Activated naive CD8-positive, alpha-beta T cell treated with anti-CD3 and anti-CD28 coated beads, Interleukin-2, amount 50 U/mL, for 24 hours (primary cell): ENCODE measurements at places on chromosomes 4 and X.

DNA sequence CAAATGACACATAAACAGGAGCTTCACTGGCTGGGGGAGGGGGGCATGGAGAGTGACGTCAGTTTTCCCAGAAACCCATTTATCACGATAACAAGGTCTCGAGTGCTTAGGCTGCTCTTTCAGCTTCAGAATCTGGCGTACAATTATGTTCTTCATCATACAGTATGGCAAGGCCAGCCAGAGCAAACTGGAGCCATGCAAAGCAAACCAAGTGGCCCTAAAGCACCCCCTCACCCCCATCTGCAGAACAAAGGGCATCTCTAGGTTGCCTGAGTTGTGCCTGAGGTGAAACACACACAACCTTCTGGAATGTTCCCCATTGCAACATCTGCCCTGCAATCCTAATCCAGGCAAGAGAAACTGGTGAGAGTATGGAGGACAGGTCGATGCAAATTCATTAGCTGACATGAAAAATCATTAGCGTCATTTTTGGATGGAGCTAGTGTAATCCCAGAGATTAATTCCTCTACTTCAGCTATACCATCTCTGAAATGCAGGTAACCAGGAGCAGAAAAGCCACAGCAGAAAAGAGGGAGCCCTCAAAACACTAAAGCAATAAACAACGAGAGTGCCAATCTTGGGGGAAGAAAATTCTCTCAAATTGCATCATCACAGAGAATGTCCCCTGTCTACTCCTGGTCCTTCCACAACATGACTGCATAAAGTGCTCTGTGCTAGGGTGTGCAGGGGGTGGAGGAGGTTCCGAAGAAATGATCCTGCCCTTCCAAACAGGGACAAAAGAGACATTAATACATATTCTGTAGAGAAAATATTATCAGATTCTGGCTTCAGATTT is 1.8 kb downstream of the SEPTIN6 start:
- no peaks in the 10 kb centered on the region for H3K27me3 ChIP-seq
- H3K27ac ChIP-seq, result peak overlapping the region; percentile 99
- peaks cover 9% of the 10 kb centered on the region for H3K36me3 ChIP-seq
- peak overlapping the region; percentile 92 for H3K4me3 ChIP-seq

DNA sequence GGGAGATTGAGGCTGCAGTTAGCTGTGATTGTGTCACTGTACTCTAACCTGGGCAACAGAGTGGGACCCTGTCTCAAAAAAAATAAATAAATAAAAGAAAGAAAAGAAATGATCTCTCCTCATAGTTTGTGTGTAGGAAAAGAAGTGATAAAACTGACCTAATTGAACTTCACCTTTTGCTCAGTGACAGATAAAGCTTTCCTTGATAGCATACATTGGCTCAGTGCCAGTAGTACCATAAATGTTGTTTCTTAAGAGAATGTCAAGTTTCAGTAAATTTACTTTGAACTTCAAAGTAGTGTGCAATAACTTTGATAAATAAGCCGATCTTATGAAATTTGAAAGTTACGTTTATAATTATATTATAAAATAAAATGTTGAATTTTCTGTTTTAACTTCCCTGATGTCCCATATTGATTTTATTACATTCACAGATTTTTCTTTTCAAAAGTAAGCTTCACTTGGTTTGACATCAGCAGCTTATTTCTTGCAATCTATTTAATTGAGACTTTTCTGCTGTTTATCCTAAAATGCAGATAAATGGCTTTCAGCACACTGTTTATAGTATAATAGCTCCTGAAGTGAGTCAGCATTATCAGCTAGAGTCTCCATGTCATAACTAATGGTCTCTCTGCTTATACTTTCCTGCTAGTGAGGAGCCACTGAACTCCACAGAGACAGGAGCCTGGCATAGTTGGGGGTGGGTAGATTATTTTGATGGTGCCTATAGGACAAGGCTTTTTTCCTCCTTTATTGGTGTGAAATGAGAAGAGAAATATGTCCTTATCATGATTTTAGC is 330.1 kb downstream of the BMPR1B start:
- peaks cover 3% of the 10 kb centered on the region for H3K27me3 ChIP-seq
- H3K27ac ChIP-seq, result no peak overlapping the region
- H3K4me1 ChIP-seq, result peaks cover 11% of the 10 kb centered on the region
- H3K4me3 ChIP-seq, result no peak overlapping the region

GRCh38 chrX:68550193-68550592 is 51.3 kb downstream of the YIPF6 start:
- no peak for DNase-seq
- no peak overlapping the region for H3K27ac ChIP-seq
- no peaks in the 10 kb centered on the region for H3K27me3 ChIP-seq
- H3K4me3 ChIP-seq, result no peak overlapping the region
- no peaks in the 10 kb centered on the region for H3K36me3 ChIP-seq

- peaks cover 29% of the 10 kb centered on the region for H3K4me1 ChIP-seq
- DNase-seq, result no peak
- no peak overlapping the region for H3K27ac ChIP-seq
- no peak overlapping the region for H3K4me3 ChIP-seq
Observed at GRCh38 chr4:55507612-55508011, 39.1 kb downstream of the CLOCK start.

- no peaks in the 10 kb centered on the region for H3K36me3 ChIP-seq
- H3K27ac ChIP-seq, result no peak overlapping the region
- H3K4me3 ChIP-seq, result no peak overlapping the region
- H3K27me3 ChIP-seq, result no peaks in the 10 kb centered on the region
- H3K4me1 ChIP-seq, result no peaks in the 10 kb centered on the region
Observed at GRCh38 chrX:131588995-131589394, 45.1 kb downstream of the OR13H1 start.

GRCh38 chr4:79211490-79211889 is 114.4 kb downstream of the NAA11 start:
- no peak overlapping the region for H3K27ac ChIP-seq
- no peaks in the 10 kb centered on the region for H3K4me1 ChIP-seq
- H3K27me3 ChIP-seq, result no peaks in the 10 kb centered on the region
- DNase-seq, result no peak
- no peaks in the 10 kb centered on the region for H3K36me3 ChIP-seq

DNA sequence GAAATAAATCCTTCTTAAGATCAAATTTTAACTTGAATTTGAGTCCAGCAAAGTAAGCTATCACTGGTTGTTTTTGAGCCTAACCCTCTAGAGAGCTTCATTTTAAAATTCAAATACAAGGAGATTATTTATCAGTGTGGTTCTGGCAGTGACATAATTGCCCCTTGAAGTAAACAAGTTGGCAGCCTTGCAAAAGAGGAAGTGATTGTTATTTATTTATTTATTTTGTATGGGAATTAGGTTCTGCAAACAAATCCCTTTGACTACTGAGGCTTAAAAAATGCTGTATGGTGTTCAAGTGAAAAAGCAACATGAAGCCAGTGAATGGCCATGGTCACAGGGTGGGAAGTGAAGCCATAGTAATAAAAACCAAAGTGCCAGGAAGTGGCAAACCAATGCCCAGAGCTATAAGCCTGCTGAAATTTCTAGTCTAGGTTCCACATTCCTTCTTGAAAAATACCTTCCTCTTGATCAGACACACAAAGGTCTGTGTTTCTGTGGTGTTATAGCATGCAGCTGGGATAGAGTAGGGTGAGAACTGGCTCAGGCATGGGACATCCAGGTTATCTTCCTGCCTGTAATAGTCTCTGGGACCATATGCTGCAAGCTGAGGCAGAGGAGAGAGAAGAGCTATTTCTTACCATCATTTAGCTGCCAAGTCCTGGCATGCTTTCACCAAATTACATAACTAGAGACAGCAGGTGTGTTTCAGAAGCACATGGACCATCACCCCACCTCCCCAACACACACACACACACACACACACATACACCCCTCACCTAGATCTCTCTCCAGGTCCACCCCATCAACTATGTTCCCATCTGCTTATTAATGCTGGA is 47.1 kb upstream of the TSPAN7 start:
- no peak for DNase-seq
- no peak overlapping the region for H3K27ac ChIP-seq
- no peaks in the 10 kb centered on the region for H3K27me3 ChIP-seq
- H3K4me1 ChIP-seq, result no peaks in the 10 kb centered on the region
- H3K36me3 ChIP-seq, result no peaks in the 10 kb centered on the region

- H3K36me3 ChIP-seq, result no peaks in the 10 kb centered on the region
- peaks cover 9% of the 10 kb centered on the region for H3K4me1 ChIP-seq
- no peak for DNase-seq
- peaks cover 1% of the 10 kb centered on the region for H3K27me3 ChIP-seq
- H3K27ac ChIP-seq, result no peak overlapping the region
Observed at GRCh38 chrX:19214311-19214710, 92.0 kb upstream of the ADGRG2 start.
